ENCODE measurements at places on chromosomes 2 and 18.

DNA sequence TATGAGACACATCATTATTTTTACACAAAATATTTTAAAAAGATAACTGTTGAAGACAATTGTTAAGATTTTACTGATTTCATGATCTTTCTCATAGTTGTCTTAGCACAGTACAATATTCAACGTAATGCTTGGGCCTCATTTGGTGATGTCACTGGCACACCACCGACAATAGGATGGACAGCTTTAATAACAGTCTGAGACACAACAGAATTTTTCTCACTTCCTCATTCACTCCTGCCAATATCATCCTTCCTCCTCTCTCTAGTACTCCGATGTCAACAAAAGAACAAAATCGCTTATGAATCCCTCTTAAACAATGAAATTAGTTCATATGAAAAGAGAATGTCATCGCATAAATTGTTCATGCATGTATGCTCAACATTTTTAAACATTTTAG, 461.9 kb upstream of the CDH7 start:
- DNase-seq, result no peak

- DNase-seq, result no peak
These were observed 28.6 kb downstream of the EPG5 start for GRCh38 chr18:45938488-45938935.

DNA sequence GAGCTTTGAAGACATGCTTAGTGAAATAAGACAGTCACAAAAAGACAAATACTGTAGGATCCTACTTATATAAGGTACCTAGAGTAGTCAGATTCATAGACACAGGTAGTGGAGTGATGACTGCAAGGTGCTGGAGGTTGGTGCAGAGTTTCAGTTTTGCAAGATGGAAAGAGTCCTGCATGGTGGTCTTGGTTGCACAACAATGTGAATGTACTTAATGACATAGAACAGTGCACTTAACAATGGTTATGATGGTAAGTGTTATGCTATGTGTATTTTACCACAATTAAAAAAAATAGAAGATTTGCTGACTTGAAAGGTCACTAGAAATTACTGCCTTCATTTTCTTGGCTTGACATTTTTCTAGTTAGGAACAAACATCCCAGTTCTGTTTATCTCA, 9.5 kb downstream of the CERS6 start:
- no peak for DNase-seq

DNA sequence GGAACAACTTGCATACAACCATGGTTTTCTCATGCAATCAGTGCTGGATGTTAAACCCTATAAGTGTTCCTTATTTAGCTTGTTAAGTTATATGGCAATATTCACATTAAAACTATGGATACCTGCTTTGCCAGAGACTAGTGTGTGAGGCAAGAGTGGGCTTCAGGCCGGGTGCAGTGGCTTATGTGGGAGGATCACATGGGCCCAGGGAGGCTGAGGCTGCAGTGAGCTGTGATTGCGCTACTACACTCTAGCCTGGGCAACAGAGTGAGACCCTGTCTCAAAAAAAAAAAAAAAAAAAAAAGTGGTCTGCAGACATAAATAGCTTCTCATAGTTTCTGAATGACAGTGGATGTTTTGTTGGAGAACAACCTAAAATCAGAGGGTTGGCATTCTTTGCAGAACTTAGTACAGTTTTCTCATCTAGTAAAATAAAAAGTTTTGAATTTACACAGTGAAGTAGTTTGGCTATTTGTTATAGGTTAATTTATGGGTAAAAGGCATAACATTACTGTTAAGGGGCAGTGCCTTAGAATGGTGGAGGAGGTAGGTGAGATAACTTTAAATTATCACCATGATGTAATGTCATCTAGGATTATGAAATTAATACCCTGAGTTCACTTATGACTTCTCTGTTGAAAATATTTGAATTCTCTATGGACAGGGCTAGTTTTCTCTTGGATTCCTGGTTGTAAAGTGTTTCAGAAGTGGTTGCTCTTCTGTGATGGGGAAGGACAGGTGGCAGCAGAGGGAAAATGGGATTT, 5.3 kb downstream of the CERS6 start:
- no peak for DNase-seq

- peak; percentile 67 for DNase-seq
These were observed 61.4 kb downstream of the SLC4A3 start for GRCh38 chr2:219688560-219689445.

DNA sequence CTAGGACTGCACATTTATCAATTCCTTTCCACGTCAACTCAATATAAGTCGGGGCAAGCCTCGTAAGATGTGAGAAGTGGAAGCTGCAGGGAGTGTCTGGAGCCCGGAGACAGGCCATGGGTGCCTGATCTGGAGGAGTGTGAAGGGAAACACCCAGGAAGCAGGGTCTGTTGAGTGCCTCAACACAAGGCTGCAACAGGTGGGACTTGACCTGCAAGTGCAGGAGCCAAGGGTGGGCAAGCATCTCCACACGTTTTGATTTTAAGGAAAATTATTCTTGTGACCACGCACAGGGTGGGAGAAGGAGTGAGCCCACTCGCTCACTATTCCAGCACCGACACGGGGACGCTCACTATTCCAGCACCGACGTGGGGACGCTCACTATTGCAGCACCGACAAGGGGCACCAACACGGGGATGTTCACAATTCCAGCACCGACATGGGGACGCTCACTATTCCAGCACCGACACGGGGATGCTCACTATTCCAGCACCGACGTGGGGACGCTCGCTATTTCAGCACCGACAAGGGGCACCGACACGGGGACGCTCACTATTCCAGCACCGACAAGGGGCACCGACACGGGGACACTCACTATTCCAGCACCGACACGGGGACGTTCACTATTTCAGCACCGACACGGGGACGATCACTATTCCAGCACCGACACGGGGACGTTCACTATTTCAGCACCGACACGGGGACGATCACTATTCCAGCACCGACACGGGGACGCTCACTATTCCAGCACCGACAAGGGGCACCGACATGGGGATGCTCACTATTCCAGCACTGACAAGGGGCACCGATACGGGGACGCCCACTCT, 197.3 kb downstream of the EIPR1 start:
- no peak for DNase-seq

- DNase-seq, result no peak
These were observed 150.6 kb upstream of the EPC2 start for GRCh38 chr2:148493822-148494563.
